CD8-positive, alpha-beta memory T cell (primary cell): ENCODE measurements at places on chromosomes 11 and 22. TPM values are rescaled to one million over a fixed set of nuclear protein-coding genes. Genes with fewer than 3 reads are reported as not detected.

DNA sequence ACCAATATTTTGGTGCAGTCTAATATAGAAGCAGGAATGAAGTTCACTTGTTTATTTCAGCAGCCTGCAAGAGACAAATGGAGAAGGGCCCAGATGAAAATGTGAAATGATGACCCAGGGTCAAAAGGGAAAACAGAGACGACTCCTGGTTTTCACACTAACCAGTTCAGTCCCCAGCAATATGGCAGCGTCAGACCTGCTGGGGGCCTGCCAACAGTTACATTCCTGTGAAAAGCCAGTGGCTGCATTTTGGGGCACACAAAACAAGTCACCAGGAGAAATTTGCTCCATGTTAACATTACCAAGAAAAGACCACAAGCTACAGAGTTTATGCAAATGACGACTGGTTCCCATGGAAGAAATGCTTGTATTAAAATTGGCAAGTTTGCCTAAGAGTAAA lies 80.2 kb downstream of the CCDC34 start:
- H3K36me3 ChIP-seq: no peaks in the 10 kb centered on the region
- DNase-seq: no peak
- H3K4me1 ChIP-seq: no peaks in the 10 kb centered on the region
- H3K27ac ChIP-seq: no peak overlapping the region
- H3K27me3 ChIP-seq: no peaks in the 10 kb centered on the region

GRCh38 chr11:61294717-61295595 lies at the start of gene VWCE:
VWCE (minus strand) TSS chr11:61295316; CDS start chr11:61295037, 279 bp downstream.
- H3K36me3 ChIP-seq: peaks cover 5% of the 10 kb centered on the region
- peak; percentile 31 for DNase-seq
- peaks cover 18% of the 10 kb centered on the region for H3K4me1 ChIP-seq
- H3K27me3 ChIP-seq: peaks cover 4% of the 10 kb centered on the region
- H3K4me3 ChIP-seq: peak within 1 kb of the TSS; percentile 43
- no peak within 1 kb of the TSS for H3K27ac ChIP-seq

DNA sequence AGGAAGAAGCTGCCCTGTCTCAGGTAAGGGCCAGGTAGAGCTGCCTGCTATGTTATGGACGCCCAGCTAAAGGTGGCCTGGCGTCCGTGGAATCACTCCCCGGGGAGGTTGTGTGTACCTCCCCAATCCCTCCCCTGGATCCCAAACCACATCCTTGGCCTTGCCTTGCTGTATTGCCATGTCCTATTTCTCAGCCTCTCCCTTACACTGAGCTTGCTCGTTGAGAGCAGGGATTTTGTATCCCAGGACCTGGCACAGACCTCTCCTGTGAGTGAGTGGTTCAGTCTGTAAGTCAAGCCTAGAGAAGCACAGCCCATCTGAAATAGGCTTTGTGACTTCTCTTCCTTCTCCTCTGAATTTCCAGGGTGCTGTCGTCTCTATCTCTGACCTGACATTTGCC lies 53.9 kb downstream of the TRAF6 start:
- no peak for DNase-seq
- peaks cover 6% of the 10 kb centered on the region for H3K36me3 ChIP-seq
- H3K4me1 ChIP-seq: peaks cover 30% of the 10 kb centered on the region
- no peak overlapping the region for H3K4me3 ChIP-seq

- no peaks in the 10 kb centered on the region for H3K36me3 ChIP-seq
- no peaks in the 10 kb centered on the region for H3K27me3 ChIP-seq
- no peaks in the 10 kb centered on the region for H3K4me1 ChIP-seq
- no peak overlapping the region for H3K4me3 ChIP-seq
- DNase-seq: no peak
- no peak overlapping the region for H3K27ac ChIP-seq
Observed at GRCh38 chr11:18987454-18988231, 48.4 kb upstream of the MRGPRX1 start.

Gene SLC15A3
- 1.5 TPM for total RNA-seq

Gene MRGPRX2
- total RNA-seq: not detected
